ENCODE measurements at places on chromosomes 5 and 9.

- no peak for DNase-seq
These were observed 741.0 kb upstream of the RIOK2 start for GRCh38 chr5:97923997-97924396.

- DNase-seq = no peak
These were observed 95.4 kb upstream of the DAB2 start for GRCh38 chr5:39520232-39520572.

GRCh38 chr5:59790376-59790775, 103.2 kb downstream of the PDE4D start:
- DNase-seq = no peak

DNA sequence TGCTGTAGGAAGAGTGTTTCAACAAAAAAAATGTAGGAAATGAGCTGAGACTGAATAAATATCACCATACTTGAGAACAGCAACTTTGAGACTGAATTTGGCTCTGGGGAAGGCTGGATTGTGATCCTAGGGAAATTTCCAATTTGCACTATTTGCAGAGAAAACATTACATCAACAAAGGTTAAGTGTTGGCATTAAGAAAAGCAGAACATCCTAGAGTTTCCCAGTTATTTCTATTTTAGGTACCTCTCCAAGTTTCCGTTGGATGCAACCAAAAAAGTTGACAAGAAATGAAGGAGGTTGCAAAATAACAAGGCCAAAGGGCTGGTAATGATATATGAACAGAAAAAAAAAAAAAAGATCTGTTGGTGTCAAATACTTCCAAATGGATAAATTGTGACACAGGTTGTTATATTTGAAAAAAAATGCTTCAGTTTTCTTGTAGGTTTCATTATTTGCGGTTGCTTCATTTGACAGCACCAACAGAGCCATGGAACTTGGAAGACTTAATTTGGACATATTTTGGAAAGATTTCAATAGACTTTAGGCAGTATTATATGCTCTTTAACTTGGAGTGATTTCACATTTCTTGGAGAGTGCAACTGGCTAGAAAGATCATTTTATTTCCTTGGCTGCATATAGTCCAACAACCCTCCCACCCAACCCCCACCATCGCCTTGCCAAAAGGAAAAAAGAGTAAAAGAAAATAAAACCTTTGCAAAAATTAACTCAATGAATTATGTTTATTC, 230.8 kb downstream of the ZNF608 start:
- DNase-seq = no peak

DNA sequence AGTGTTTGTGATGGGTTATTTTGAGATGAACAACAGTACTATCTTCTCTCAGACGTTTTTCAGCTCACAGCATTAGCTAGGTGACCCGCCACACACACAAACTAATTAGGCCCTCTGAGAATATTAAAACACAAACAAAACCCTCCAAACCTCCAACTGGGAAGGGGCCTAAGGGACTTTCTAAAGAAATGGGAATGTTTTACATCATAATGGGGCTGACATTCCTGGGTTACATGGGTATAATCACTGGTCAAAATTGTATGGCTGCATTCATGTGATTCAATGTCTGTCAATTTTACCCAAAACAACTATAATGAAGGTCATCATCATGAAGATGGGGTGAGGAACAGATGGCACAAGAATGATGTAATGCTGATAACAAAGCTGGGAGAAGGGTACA, 59.6 kb downstream of the SPTLC1 start:
- no peak for DNase-seq

All from stimulated activated CD4-positive, alpha-beta T cell treated with anti-CD3 and anti-CD28 coated beads, TNF-alpha, amount 100 ng/mL, for 24 hours (primary cell).